ENCODE measurements at places on chromosomes 11 and 22.

DNA sequence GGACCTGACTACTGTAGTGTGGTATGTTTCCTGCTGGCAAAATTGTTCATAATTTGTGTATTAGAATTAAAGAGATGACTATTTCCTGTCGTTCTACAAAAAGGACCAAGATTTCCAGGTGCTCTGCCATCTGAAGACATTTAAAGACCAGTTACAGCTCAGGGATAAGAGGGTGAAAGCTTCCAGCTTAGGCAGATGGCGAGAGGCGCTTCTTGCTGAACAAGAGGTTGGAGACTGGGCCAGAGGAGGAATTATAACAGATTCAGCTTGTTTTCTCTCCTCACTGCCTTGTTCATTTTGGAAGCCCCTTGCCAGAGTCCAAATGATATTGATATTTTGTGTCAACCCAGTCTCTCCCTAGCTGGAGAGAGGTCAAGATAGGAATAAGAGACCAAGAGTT is 23.1 kb upstream of the NNMT start:
- DNase-seq: no peak

DNA sequence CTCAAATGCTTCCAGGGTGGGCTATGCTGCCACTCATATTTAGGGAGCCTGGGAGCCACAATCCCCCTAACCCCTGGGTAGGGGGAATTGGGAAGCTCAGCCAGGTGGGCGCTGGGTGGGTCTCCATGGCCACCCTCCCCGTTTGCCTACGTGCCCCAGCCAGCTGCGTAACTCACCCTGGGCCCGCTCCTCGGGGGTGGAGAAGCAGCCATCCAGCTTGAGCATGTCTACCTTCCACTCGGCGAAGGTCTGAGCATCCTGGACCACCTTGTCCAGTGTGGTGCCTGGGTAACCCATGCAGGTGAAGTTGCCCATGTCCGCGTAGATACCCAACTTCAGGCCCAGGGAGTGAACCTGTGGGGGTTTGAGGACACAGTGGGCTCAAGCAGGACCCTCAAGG is 3.7 kb downstream of the NAGA start:
- no peak for DNase-seq

GRCh38 chr22:27406389-27406861 is 395.1 kb downstream of the MN1 start:
- no peak for DNase-seq

DNA sequence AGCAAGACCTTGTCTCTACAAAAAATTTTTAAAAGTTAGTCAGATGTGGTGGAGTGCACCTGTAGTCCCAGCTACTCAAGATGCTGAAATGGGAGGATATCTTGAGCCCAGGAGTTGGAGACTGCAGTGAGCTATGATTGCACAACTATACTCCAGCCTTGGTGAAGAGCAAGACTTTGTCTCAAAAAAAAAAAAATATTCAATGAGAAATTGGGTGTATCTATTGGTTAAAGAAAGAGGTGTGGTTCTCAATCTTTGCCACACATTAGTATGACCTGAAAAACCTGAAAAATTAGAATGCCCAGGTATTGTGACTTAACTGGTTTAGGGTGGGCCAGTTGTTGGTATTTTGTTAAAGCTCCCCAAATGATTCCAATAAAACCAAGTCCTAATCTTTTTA is 32.4 kb downstream of the MTNR1B start:
- no peak for DNase-seq

DNA sequence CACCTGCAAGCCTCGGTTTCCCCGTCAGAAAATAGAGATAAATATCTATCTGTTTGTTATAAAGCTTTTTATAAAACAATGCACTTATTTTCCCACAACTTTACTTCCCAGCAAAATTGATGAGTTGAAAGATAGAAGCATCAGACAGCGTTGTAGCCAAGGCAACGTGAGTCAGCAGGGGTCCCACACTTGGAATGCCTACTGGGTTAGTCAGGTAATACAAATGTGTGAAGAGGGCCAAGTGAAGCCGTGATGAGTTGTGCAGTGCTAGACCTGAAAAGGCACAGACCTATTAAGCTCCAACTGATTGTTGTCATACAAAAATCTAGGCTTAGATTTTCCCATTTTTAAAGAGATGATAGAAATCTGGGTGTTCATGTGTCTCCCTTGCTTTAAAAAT is 118.7 kb downstream of the PGR start:
- no peak for DNase-seq

DNA sequence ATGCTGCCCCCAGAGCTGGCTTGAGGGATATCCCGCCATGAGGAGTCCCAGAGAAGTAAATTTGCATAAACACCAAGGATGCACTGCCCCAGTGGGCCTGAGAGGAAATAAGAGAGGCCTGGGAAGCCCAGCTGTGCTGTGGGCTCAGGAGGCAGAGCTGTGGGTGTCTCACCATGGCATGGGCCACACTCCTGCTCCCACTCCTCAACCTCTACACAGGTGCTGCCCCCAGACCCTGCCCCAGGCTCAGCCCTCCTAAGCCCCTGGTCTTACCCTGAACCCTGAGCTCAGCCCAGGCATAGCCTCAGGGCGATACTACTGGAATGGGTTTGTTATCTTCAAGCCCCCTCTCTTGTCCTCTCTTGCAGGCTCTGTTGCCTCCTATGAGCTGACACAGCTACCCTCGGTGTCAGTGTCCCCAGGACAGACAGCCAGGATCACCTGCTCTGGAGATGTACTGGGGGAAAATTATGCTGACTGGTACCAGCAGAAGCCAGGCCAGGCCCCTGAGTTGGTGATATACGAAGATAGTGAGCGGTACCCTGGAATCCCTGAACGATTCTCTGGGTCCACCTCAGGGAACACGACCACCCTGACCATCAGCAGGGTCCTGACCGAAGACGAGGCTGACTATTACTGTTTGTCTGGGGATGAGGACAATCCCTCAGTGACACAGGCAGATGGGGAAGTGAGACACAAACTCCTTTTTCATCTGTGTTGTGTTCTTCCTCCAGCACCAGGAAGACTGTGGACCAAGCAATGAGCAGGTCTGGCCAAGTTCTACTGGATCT is 59.9 kb downstream of the GGTLC2 start:
- DNase-seq: no peak

DNA sequence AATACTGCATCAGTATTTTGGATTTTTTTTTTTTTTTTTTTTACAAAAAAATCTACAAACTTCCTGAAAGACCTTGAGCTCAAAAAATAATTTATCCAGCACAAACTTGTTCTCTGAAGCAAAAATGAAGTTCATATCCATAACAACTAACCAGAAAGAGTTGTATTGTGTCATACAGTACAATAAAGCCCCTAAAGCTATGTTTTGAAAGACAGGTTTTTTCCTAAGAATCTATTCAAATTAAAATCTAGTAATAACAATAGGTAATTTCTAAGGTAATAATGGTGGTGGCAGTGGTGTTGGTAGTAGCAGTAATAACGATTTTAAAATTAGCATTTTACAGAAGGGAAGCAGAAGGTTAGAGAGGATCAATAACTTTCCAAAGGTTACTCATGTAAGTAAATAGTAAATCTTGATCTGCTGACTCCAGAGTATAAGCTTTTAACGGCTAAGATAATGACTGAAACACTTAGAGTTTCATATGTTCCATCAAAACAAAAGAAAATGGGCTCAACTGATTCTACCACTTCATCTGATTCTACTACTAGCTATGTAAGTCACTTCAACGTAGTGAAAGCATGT is 53.3 kb upstream of the GAB2 start:
- DNase-seq: no peak

GRCh38 chr11:45089676-45090499 is 56.6 kb upstream of the PRDM11 start:
- DNase-seq: no peak

DNA sequence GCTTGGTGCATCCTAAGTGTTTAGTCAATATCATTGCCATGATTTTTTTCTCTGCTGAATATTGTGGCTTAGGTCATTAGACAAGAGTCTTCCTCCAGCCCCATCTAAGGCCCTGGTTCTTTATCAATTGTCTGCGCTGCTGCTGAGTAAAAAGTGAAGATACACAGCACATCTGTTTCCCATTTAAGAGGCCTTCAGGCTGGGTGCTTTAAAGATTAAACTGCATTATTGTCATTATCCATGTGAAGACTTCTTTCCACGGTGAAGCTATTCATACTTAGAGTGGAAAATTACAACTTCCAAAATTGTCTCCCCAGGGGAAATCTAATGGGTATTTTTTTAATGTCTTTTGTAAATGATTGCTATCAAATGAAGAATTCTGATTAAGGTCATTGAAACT is 719.8 kb upstream of the LRRC4C start:
- DNase-seq: no peak

DNA sequence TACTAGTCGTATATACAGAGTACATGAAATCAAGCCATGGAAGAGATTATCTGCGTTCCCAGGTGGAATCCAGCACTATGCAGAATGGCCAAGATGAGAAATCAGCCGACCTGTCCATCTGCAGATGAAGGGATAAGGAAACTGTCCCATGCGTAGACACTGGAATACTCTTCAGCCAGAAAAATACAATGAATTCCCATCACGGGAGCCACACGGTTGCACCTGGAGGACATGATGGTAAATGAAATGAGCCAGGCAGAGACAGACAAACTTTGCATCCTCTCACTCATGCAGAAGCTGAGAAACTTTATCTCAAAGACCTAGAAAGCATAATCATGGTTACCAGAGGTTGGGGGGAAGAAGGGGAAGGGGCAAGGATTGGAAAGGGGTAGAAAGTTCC is 111.9 kb upstream of the TOP3B start:
- DNase-seq: no peak

GRCh38 chr11:45724153-45724552 is 58.7 kb upstream of the CHST1 start:
- DNase-seq: no peak

- DNase-seq: no peak
These were observed 61.5 kb upstream of the POU2AF1 start for GRCh38 chr11:111440416-111441205.

GRCh38 chr22:47199261-47199978 is 437.0 kb downstream of the TBC1D22A start:
- DNase-seq: peak; percentile 1

- DNase-seq: no peak
These were observed 35.6 kb downstream of the FBLN1 start for GRCh38 chr22:45538281-45538680.

GRCh38 chr11:48125866-48126265 is 90.7 kb upstream of the OR4B1 start:
- no peak for DNase-seq

GRCh38 chr11:64367931-64368672 is 9.1 kb downstream of the RPS6KA4 start:
- DNase-seq: no peak

- no peak for DNase-seq
These were observed 2.2 kb upstream of the SLC35C1 start for GRCh38 chr11:45802531-45803317.

GRCh38 chr11:124740277-124740882 is 638 bp downstream of the NRGN start:
- DNase-seq: peak; percentile 62

DNA sequence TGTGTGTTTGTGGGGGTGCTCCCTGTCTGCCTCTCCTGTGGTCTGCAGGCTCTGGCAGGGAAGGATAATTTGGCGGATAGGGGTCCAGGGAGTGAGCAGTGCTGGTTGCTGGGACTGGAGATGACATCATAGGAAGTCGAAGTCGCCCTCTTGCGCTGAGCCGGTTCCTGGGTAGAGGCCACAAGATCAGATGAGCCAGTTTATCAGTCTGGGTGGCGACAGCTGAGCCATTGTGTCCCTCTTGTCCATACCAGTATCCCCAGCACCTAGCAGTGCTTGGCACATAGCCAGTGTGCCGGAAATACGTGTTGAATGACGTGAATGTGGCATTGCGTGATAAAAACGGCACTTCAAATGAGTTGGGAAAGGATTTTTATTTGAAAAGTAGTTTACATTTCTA is 9.8 kb downstream of the APOL5 start:
- no peak for DNase-seq

DNA sequence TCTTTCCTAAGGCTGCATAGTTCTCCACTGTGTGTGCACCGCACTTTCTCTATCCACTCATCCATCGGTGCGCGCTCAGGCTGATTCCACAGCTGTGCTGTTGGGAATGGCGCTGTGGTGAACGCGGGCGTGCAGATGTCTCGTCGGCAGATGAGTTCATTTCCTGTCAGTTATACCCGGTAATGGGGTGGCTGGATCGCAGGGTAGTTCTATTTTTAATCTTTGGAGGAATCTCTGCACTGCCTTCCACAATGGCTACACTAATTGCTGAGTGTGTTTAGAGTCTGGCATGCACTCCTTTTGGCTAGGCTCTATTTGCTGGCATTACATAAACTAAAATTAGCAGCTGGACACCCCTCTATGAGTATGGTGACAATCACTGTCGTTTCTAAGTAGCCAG is 27.9 kb upstream of the KRTAP5-7 start:
- no peak for DNase-seq

DNA sequence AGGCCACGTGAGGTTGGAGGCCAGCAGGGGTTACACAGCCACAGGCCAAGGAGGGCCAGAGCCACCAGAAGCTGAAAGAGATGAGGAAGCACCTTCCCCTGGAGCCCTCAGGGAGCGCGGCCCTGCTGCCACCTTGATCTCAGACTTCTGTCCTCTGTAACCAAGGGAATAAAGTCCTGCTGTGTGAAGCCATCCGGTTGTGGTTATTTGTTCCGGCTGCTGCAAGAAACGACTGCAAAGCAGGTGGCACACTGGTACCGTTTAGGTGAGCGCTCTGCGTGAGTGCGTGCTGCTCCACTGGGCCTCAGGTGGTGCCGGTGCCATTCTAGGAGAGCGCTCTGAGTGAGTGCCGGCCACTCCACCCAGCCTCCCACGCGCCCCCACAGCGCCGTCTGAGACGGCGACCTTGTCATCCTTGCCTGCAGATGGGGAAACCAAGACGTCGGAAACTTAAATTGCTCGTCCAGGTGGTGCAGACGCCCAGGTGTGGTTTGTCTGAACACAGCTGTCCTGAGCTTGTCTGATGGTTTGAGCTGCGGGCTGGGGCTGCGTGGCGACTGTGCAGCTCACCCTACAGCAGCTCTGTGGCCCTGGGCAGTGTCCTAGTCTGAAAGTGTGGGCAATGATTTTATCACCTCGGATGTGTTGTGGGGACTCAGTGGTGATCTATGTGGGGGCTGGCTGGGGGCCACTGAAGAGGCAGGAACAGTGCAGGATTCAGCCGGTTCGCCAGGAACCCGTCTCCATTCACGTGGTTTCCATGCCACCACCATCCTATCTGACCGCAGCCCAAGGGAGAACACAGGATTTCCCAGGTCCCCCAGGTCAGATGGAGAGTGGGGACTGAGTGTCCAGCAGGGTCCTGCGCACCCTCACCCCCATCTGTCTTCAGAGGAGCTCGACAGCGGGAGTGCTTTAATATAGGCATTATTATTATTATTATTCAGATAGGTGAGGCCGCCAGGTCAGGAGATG is 4.6 kb upstream of the MRGPRG start:
- no peak for DNase-seq

GRCh38 chr22:38872831-38873248 is 824 bp upstream of the CBX6 start:
- no peak for DNase-seq

GRCh38 chr22:17096071-17096470 is 11.3 kb downstream of the IL17RA start:
- no peak for DNase-seq

Measured in stimulated activated CD4-positive, alpha-beta T cell treated with anti-CD3 and anti-CD28 coated beads, Interleukin-4, amount 100 ng/mL, for 24 hours (primary cell).